ENCODE measurements at places on chromosomes 11 and 22.

DNA sequence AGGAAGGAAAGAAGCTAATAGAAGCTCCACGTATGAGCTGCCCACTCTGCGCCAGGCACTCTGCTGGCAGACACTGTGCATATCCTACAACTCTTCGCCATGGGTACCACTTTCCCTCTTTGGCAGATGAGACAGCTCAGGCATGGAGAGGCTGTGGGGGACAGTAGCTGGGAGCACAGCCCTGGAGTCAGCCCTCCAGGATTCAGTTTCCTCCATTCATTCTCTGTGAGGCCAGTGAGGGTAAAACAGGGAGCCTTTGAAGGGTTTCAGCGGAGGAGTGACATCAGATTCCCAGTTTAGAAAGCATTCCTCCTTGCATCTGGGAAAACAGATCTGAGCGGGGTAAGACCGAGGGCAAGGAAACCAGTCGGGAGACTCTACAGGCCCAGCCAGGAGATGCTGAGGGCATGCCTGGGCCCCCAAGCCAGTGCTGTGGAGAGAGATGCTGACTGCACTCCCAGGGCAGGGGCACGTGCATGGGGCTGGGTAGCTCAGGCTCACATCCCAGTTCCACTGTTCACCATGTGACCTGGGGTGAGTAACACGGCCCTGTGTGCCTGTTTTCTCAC lies 58.3 kb upstream of the EMID1 start:
- DNase-seq: no peak

DNA sequence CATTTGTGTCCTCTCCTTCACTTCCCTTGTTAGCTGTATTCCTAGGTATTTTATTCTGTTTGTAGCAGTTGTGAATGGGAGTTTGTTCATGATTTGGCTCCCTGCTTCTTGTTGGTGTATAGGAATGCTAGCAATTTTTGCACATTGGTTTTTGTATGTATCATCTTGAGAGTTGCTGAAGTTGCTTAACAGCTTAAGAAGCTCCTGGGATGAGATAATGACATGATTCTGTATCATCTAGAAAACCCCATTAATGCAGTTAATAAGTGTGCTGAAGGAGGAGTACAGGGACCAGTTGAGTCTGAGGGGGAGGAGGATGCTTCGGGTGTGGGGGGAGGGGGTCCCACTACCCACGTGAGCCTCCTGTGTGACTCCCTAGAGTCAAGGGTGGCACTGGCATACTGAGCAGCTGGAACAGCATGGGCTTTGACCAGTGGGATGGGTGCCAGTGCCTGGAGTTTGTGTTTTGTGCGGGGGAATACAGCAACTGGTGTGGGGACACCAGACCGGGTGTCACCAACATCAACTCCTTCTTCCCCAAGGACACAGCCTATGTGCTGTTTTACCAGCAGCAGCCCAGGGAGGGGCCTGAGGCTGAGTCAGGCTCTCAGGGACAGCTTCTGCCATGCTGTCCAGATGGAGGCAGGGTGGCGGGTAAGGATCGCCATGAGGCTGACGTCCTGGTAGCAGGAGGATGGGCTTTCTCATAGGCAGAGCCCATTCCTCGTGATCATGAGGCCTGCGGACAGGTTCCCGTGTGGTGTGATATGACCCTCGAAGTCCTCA lies 24.1 kb downstream of the USP35 start:
- DNase-seq: no peak

- peak; percentile 76 for DNase-seq
Measured at GRCh38 chr22:50526834-50527801, 1.7 kb upstream of the SCO2 start.

DNA sequence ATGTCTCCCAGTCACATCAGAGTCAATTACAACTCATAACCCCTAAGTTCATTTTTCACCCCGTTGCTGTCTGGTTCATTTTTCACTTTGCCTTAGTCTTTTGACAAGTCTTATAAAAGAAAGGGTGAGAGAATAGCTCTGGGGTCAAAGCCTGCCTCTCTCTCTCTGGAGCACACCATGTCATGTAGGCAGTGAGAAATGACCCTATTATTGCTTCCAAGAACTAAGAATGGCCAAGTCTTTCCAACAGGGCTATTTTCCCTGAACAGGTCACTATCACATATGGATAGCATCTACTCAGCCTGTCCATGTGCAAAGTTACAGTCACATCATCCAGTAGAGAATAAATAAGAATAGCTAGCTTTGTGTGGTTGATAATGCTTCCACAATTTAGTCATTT lies 655.5 kb upstream of the LRRC4C start:
- no peak for DNase-seq

DNA sequence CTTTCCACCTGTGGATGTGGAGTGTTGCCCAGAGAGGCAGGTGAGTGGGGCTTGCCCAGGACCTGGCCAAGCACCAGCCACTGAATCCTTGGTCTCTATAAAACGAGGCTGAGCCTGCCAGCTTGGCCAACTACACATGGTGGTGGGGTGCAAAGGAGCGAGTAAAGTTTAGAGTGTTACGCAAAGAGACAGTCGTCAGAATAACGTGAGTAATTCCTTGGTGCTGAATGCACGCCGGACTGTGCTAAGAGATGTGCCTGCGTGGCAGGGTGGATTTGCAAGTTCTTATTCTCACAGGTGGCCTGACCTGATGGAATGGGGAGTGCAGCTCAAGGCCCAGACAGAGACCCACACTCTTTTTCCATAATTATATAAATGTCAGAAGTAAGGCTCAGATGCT lies 88.6 kb upstream of the B3GAT1 start:
- no peak for DNase-seq

DNA sequence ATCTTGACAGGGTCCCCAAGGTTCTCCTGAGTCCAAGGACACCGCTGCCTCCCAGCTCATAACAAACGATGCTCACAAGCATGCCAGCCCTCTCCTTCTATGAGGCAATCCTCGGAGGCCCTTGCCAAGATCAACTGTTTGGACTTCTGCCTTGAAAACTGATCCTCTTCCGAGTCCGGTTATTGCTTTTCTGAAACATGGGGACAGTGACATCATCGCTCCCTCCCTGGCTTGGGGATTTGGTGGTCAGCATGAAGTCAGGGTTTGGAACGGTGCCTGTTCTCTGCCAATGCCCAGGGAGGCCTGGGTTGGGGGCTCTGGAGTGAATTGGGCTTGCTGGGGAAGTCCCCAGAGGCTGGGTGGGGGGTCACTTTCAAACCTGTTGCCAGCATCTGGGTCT lies 149.3 kb downstream of the FBXO7 start:
- DNase-seq: no peak

DNA sequence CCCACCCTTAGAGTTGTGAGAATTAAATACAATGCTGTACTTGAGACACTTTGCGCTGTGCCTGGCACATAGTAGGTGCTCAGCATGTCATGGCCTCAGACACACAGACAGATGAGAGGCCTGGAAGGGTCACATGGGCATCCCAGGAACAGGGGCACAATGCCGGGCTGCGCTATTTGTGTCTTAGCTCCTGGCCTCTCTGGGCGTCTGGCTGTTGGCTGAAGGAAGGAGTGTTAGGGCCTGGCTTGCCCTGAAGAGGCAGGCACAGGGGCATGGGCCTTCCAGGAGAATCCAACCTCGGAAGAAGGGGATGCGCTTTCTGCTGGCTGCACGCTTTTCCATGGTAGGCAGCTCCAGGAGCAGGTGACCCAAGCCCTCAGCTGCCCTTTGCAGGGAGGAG lies 41.4 kb downstream of the ST14 start:
- no peak for DNase-seq

GRCh38 chr11:19711911-19712280 lies 741 bp upstream of the NAV2 start:
- peak; percentile 34 for DNase-seq

GRCh38 chr11:113907681-113908080 lies 3.1 kb downstream of the HTR3B start:
- DNase-seq: no peak

GRCh38 chr11:96303064-96303463 lies 39.9 kb downstream of the MAML2 start:
- peak; percentile 52 for DNase-seq

DNA sequence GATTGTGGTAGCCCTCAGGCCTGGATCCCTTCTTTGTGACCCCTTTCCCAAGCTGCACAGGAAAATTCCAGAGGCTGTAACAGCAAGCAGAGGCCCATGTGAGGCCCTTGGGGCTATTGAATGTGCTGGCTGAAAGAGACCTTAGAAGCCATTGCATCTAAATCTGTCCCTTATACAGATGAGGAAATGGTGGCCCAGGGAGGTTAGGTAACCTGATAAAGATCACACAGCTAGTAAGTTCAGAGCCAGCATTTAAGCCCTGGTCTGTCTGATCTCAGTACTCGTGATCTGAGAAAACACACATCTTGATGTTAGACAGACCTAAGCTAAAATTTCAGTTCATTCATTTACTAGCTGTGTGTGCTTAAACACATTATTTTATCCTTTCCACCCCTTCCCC lies 115.9 kb upstream of the TBCEL start:
- no peak for DNase-seq

- DNase-seq: no peak
Measured at GRCh38 chr11:93169950-93170561, 27.7 kb downstream of the SLC36A4 start.

GRCh38 chr11:8055836-8056526 lies 25.0 kb upstream of the TUB start:
- no peak for DNase-seq

GRCh38 chr11:61776561-61777075 lies 15.8 kb downstream of the TMEM258 start:
- peak; percentile 67 for DNase-seq

- peak; percentile 32 for DNase-seq
Measured at GRCh38 chr11:31106968-31107576, 262.5 kb downstream of the DCDC1 start.

- peak; percentile 28 for DNase-seq
Measured at GRCh38 chr11:81497202-81497804, 1236.4 kb downstream of the FAM181B start.

GRCh38 chr11:68200639-68201038 lies 12.5 kb downstream of the KMT5B start:
- no peak for DNase-seq

DNA sequence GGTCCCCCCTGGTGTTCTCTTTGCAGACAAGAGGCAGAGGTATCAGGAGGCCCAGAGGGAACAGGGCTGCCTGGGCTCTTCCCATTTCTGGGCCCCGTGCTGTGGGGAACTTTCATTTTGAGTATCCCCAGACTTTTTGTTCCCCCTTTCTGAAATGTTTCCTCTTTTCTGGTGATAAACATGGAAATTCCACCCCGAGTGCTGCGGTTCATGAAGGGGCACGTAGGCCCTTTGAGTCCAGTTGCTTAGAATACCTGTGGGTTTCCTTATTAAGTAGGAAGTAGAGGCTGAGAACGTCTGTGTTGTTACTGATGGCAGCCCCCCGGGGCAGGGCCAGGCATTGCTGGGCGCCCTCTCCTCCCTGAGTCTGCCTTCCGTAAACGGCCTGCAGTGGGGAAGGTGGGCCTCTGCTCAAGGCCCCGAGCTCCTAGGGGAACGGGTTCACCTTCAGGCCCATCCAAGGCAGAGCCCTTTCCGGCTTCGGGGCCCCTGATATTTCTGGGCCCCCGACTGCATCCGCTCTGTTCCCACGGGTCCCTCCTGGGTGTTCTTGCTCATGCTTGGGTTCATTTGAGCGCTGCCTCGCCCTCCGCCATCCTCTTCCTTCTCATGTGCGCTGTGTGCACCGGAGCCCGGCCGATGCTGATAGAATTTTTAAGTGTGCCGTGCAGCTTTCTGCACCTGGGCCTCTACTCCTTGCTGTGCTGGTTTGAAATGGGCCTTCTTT lies 12.0 kb downstream of the TBC1D22A start:
- DNase-seq: peak; percentile 97
